Stimulated activated CD4-positive, alpha-beta T cell treated with anti-CD3 and anti-CD28 coated beads, TNF-alpha, amount 100 ng/mL, for 1 hour (primary cell): ENCODE measurements at places on chromosomes 2 and 18.

- DNase-seq = no peak
Observed at GRCh38 chr2:24456599-24457556, 34.2 kb upstream of the NCOA1 start.

DNA sequence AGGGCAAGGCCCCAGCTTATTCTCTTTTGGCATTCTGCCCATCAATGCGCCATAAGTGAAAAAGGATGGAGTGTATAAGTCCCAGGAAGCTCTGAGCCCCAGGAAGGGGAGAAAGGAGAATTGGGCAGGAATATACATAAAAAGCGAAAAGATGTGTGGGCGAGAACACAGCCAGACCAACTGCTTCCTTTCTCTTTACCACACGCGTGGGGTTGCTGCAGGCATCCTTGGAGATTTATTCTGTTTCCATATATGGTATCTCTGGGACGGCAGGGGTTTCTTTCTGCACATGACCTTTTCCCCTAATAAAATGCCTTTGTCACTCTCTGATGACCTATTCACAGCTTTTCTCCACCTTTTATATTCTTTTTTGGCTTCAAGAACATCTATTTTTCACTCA lies 440.5 kb downstream of the NBAS start:
- no peak for DNase-seq

GRCh38 chr2:232042911-232043574 lies 81.5 kb downstream of the DIS3L2 start:
- DNase-seq = no peak

GRCh38 chr2:199570934-199571333 lies 113.2 kb upstream of the SATB2 start:
- DNase-seq = no peak

- DNase-seq = no peak
Observed at GRCh38 chr2:2570360-2570759, 239.3 kb upstream of the MYT1L start.

- DNase-seq = no peak
Observed at GRCh38 chr2:139366681-139367080, 586.5 kb upstream of the NXPH2 start.

DNA sequence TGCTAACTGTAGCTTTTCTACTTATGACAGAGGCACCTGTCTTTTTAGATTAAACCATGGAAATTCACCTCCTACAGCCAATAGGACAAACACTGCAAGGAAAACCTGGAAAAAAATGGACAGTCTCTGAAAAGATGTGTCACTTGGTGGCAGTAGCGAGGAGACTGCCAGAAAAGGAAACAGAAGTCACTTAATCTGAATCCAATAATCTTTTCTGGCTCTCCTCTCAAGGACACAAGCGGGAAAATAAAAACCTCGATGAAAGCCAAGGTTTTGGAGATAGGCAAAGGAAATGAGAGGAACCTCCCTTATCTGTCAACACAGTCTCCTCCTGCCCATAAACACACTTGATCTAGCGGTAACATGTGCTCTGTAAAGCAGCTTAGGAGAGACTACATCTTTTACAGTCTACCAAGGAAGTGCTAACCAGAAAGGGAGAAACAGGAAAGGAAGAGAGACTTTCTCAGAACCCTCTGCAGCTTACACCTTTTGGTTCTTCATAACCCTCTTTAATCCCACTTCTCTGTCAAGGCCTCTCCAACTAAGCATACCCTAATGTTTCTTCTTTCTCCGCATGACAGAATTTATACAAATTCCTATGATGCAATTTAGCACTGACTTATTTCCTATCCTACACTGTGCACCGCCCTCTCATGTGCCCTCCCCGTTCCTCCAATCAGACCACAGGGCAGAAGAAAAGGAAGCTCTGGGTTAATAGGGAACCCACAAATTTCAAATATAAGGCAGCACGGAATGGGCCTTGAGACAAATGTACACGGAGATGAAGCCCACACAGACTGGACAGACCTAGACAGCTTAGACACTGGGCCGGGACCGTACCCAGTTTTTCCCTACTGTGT lies 52.8 kb downstream of the CLASP1 start:
- DNase-seq = no peak

DNA sequence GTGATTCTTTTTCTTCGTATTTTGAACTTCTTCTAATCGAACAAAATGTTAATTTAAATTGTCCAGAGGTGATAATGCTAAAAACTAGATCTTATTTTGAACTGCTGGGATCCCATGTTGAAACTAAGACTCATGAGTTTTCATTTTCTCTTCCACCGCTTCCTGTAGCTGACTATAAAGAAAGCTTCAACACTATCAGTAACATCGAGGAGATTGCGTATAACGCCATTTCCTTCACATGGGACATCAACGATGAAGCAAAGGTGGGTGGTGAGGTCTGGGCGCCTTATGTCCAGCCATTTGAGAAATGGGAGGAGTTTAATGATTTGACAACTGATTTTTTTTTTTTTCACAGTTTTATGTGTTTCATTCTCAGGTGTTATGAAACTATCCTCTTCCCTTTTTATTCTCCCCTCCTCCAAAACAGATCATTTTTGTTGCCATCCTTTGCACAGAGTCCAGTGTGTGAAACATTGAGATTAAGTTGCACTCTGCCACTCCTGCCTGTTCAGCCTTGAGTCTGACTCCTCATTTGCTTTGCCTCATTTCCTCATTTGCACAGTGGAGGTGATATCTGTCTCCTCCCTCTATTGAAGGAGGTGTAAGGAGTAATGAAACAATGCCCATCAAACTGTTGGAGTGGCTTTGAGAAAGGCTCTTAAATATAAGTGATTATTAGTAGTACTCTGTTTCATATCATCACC lies 13.8 kb downstream of the GRHL1 start:
- DNase-seq = no peak

DNA sequence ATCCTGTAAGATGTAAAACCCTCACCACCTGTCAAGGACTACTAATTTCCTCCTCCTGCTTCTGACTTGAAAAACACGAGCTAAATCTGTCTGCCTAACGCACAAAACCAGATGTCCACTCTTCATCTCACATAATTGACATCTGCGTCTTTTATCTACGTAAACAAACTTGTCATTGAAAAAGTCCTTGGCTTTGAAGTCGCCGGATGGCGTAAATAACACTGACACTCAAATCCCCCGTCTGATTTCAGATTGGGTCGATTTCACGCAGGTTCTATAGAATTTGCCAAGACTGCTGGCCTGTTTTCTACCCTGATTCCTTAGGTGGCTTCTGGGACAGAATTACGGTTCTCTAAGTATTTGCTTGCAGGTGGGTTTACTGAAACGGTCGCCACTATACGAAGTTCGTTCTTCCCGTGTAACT lies 539 bp upstream of the MOB4 start:
- no peak for DNase-seq

- no peak for DNase-seq
Observed at GRCh38 chr2:149884871-149885270, 297.3 kb upstream of the MMADHC start.

DNA sequence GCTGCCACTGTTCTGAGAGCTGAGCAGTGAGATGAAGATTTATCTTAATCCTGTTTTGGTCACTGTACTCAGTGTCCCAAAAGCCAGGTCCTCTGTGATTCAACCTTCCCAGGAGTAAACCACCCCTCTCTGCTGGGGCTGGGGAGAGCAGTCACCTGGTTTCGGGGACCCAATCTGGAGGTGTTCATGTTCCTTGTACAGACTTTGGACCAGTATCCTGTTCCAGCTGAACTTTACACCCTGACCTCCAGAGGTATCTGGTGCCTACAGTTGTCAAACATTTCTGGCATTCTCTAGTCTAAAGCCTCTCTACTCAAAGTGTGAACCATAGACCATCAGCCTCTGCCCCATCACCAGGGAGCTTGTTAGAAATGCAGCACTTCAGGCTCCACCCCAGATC lies 22.1 kb downstream of the CERS6 start:
- DNase-seq = no peak

GRCh38 chr2:111923276-111923804 lies 24.9 kb downstream of the MERTK start:
- no peak for DNase-seq

- DNase-seq = no peak
Observed at GRCh38 chr2:237540823-237541222, 25.6 kb upstream of the PRLH start.

GRCh38 chr2:131035112-131035825 lies 58.0 kb downstream of the FAM168B start:
- DNase-seq = no peak

GRCh38 chr2:132415256-132415914 lies 1.2 kb upstream of the GPR39 start:
- no peak for DNase-seq

GRCh38 chr2:160790738-160791137 lies 297.1 kb upstream of the RBMS1 start:
- no peak for DNase-seq

- peak; percentile 8 for DNase-seq
Observed at GRCh38 chr2:584863-585823, 92.1 kb downstream of the TMEM18 start.

- no peak for DNase-seq
Observed at GRCh38 chr18:35514283-35514682, 16.5 kb upstream of the INO80C start.

- DNase-seq = no peak
Observed at GRCh38 chr2:105231232-105231619, 10.3 kb upstream of the GPR45 start.

- DNase-seq = no peak
Observed at GRCh38 chr2:36371070-36371874, 15.7 kb downstream of the CRIM1 start.

DNA sequence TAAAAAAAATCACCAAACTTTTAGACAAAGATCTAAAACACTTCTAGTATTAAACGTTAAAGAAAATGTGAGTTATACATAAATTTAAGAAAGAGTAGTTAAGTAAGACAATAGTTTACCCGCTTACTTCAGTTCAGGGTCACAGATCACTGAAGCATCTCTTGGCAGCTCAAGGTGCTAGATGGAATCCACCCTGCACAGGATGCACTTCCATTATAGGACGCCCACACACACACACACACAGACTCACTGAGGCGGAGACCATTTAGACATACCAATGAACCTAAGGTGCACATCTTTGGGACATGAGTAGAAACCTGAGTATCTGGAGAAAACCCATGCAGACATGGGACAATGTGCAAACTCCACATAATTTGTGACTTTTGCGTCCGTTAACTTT lies 630.6 kb upstream of the ZNF804A start:
- DNase-seq = no peak

DNA sequence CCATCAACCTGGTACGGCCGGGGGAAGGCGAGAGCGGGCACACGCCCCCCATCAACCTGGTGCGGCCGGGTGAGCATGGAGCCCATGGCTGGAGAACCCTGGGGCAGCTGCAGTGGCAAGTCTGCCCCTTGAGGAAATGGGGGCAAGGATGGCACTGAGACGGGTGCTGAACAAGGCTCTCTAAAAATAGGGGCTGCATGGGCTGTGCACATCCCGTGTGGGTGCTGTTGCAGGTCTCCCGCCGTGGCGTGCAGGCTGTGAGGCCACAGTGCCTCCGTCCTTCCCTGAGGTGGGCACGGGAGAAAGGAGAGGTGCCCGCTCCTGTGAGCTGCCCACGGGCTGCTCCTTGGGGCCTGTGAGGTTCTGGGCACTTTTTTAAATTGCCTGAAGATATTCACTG lies 99.2 kb downstream of the NFATC1 start:
- no peak for DNase-seq

GRCh38 chr2:122491011-122491410 lies 735.6 kb downstream of the TSN start:
- no peak for DNase-seq

GRCh38 chr2:43062058-43062457 lies 164.3 kb downstream of the ZFP36L2 start:
- DNase-seq = no peak

DNA sequence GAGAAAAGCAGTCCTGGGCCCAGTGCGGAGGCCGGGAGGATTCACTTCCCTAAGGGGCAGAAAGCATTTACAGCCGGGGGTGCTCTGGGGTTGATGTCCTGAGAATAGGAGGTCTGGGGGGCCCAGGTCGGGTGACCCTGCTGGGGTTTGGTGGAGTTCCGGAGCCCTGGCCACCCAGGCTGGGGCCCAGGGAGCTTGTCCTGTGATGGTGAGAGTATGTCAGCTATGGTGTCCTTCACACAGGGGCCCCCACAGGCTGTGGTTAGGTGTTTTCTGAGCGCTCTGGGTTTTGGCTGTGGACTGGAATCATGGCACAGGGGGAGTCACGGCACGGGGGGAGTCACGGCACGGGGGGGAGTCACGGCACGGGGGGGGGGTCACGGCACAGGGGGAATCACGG lies 54.5 kb upstream of the TMEM18 start:
- no peak for DNase-seq

DNA sequence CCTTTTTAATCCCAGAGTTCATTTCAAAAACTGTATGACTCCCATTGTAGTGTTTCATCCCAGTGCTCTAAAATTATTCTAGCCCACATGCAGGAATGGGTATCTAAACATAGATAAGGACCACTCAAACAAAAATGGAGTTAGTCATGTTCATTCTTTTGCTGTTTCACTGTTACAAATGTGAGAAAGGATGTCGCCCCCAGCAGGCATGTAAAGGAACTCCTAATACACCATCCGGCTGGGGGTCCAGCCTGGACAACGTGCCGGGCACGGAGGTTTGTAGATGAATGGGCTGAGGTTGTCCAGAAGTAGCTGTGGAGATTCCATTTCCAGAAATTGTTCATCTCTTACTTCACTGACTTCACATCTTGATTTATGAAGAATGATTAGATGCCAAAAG lies 101.9 kb upstream of the RAB12 start:
- no peak for DNase-seq

GRCh38 chr2:11444737-11445136 lies 21.2 kb downstream of the E2F6 start:
- DNase-seq = no peak

DNA sequence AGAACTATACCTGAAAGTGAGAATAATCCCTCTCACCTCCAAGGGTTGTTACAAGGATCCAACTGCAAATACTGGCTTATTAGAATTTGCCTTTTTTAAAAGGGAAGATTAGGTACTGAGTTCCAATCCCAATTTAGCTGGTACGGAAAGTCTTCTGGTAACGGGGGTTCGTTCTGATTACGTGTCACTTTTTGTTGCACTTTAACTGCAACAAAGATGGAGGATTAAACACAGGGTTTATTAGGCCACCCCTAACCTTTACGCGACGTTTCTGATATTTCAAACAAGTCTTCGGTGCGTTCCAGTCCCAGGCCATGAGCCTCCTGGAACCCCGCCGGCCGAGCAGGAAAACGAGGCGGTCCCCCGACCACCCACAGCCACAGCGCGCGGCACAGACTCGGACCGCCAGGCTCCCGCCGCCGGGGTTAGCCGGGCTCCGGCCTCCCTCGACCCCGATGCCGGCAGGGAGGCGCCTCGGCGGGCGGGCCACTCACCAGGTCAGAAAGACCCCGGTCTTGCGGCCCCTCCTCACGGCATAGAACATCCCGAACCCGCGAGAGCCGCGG lies 411 bp downstream of the RNASEH1 start:
- DNase-seq = no peak

- no peak for DNase-seq
Observed at GRCh38 chr2:232103140-232103737, 141.7 kb downstream of the DIS3L2 start.

GRCh38 chr2:207763303-207763917 lies 6.3 kb downstream of the FZD5 start:
- no peak for DNase-seq

DNA sequence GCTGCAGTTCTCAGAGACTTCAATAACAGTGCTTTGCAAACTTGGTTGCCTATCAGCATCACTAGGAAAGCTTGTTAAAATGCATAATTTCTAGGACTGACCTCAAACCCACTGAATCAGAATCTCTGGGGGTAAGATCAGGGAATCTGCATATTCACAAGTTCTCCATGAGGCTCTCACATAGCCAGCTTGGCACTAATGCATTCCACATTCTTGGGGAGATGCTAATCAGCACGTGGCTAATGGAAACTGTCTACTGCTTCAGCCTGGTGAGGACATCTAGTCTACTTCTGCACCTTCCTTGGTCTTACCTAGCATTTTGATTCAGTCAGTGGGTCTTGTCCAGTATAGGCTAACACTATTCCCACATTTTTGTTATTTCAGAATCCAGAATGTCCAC lies 56.3 kb downstream of the RBKS start:
- no peak for DNase-seq
